ENCODE measurements at places on chromosomes 4 and X.

GRCh38 chrX:45628041-45628440 lies 427.4 kb upstream of the DIPK2B start:
- DNase-seq = no peak

DNA sequence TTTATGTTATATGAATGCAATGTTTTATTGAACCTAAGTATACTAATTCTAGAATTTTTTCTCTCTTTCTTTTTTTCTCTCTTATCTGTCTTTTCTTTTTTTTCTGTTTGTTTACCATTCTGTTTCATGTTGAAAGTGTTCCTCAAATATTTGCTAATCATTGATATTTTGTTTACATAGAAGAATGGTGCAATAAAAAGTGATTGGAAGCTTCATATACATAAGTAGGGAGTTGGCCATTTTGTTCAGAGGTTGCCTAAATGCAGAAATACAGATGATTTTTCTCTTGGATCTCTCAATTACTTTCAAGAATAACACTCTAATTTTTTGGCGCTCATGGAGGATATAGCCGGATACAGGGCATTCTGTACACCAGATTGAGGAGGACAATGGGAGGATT lies 5.7 kb upstream of the SERTM2 start:
- DNase-seq = no peak

DNA sequence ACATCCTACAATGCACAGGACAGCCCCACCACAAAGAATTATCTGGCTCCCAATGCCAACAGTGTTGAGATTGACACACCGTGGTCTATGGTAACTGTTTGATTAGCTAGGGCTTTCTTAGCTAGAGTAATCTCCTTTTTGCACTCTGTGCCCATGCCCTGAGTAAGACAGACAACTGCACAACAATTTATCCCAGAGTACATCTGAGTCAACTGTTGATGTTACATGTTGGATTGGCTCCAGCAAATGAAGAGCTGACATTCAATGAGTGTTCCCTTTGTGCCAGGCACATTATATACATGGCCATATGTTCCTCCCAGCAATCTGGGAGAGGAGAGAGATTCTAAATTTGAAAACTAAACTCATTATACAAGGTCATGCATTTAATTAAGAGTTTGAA lies 3.9 kb upstream of the FAM9C start:
- no peak for DNase-seq

- DNase-seq = no peak
Observed at GRCh38 chrX:50697691-50698090, 116.3 kb downstream of the SHROOM4 start.

DNA sequence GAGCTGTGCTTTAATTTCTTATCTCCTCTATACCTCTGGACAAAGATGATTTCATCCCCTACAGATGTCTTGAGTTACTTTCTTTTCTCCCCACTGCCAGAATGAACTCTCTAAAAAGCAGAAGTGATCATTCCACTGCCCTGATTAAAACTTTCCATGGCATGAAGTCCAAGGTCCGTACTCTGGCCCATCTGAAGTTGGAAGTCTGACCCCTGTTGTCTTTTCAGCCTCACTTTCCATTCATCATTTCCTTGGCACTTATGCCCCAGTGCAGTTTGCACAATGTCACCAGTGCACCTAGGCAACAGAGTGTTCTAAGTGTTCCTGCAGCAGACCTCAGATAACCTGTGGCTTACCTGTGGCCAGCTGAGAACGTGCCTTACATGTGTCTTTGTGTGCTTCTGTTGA lies 242.4 kb downstream of the FRAS1 start:
- no peak for DNase-seq

DNA sequence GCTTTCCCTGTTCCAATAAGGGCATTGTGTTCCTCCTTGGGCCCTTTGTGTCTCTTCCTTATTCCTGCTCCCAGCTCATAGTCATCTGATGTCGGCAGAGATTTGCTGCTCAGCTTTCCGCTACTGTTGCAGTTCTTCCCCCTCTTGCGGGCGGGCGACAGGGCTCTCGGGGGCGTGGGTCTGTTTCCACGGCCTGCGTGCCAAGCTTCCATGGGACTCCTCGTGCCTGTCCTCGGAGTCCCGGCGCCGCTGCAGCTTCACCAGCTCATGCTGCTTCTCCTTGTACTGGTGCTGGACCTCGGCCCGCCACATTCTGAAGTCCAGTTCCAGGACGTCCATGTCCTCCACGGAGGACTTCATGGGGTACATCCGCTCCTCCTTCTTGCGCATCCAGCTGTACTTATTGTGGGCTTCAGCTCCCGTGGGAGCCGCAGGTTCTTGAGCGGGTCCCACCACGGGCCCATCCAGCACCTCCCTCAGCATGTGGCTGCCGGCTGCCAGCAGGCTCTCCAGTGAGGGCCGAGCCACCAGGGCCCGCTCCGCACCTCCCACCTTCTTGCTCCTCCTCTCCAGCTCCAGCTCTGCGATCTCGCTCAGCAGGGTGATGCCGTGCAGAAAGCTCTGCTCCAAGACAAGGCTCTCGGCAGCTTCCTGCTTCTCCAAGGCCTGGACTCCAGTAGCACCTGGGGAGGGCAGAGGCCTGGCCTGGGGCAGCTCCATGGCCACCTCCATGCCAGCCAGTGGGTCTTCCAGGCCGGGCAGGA lies 74.1 kb upstream of the UCP1 start:
- no peak for DNase-seq

DNA sequence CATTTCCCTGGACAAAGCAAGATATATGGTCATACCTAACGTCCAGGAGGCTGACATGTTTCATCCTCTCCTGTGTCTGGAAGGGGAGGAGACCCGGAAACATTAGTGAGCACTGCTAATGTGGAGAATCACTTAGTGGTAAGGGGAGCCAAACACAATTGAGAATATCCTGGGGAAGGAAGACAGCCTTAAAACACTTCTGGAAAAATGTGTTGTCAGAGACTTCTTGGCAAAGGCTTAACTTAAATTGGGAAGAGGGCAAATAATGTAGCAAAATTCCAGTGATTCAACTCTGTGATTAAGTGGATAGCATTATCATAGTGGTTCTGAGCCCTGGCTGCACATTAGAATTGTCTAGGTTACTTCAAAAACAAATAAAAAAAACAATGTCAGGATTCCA lies 39.5 kb downstream of the SPARCL1 start:
- no peak for DNase-seq

DNA sequence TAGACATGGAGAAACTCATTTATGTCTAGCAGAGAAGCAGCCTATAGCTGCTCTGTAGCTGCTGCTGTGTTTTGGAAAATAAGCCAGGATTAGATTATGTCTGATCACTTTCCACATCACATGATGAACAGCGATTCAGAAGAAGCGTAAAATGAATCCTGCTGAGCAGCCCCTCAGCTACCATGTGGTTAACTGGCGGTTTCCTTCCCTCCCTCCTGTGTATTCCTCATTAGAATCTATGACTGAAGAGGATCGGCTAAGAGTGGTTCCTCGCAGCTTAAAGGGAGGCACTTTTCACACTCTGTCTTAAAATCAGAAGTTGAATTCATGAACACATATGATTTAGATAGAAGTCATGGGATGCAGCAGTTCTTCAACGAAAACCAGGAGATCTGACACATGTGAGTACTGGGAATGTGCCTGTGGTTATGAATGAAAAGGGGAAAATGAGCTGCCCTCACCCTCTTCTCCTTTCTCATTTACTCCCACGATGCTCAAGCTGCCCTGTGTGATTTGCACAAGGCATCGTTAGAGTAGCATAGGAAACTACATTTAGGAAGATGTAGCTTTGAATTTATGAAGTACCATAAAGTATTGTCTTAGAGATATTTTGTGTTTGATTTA lies at the start of gene PPEF1:
TSS of gene PPEF1 (plus strand) at position 220 of the 624 bp plus-strand sequence. CDS start at position 356, 136 bp downstream.
- DNase-seq = no peak

DNA sequence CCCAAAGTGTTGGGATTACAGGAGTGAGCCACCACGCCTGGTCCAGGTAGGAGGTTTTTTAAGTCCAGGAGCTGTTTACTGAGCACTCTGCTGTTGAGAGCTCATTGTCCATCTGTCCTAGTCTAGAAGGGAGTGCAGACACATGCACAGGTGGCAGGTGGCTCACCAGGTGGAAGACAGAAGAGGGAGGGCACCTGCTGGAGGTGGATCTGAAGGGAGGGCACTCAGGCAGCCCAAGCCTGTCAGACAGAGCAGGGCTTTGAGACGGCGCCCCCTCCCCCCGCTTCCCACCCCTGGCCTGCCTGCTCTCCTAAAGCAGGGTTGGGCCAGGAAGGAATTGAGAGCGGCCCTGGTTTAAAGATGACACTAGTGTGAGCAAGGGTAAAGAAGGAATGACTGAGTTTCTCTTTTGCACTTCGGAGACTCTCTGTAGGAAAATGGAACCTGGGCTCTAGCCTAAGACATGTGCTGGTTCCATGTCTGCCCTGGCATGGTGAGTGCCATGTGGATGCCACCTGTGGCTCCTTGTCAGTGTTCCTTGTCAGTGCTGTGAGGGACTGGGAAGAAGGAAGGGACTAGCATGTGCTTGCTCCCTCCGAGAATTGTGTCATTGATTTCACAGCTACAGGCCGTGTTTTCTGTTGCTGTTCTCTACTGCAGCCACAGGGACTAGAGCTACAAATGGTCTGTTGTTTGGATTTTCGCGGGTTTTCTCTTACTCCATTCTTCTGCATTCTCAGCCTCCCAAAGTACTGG lies 108.6 kb downstream of the TNIP2 start:
- DNase-seq = no peak

Measured in CD4-positive, alpha-beta T cell treated with Interleukin-10 for 1 hour (primary cell).